Esophagus mucosa (tissue), 1 donor: ENCODE measurements at places on chromosomes 3 and 15. TPM values are rescaled to one million over a fixed set of nuclear protein-coding genes. Genes with fewer than 3 reads are reported as not detected.
A peak's percentile ranks its signal among the peaks of the same experiment; 100 is the strongest.

DNA sequence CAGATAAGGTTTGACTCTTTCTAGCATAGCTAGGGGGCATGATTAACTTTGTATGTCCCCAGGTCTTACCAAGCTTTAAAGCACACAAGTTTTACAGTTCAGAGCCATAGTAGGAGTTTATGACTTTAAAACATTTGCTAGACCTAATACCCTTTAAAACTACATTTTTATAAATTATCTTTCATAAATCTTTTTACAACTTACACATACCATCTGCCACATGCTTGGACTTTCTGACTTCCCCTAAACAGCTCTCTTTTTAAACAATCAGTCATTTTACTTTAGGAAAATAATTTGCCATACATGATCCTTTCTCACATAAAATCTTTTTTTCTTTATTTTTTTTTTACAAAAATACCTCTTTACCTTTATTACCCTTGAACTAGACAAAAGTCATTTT, 735.3 kb upstream of the CADM2 start:
- ATAC-seq = no peak

Gene ROBO1
- 52.4 TPM for total RNA-seq

DNA sequence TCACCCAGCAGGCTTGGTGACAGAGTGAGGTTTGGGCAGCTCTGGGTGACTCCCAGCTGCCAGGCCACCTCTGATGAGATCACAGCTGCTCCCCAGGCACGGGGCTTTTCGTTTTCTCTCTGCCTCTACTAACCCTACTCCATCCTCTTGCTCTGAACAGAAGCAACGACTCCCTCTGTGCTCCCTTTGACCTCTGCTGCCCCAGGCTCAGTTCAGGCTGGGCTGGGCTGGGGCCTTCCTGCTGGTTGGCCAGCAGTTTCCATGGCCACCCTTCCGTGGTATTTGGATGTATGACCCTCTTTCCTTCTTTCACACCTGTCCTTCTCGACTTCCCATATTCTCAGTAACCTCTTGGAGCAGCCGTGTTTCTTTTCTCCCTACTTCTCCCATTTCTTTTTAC, 8.6 kb downstream of the RGMA start:
- ATAC-seq = peak; percentile 57

Gene CAMK2N2
- 0.24 TPM for total RNA-seq

- ATAC-seq = no peak
Observed at GRCh38 chr15:48413304-48413703, 82.1 kb downstream of the DUT start.

- ATAC-seq = no peak
Observed at GRCh38 chr15:57330619-57331340, 45.5 kb upstream of the CGNL1 start.

GRCh38 chr3:143794793-143795462, 53.3 kb downstream of the SLC9A9 start:
- ATAC-seq = no peak

DNA sequence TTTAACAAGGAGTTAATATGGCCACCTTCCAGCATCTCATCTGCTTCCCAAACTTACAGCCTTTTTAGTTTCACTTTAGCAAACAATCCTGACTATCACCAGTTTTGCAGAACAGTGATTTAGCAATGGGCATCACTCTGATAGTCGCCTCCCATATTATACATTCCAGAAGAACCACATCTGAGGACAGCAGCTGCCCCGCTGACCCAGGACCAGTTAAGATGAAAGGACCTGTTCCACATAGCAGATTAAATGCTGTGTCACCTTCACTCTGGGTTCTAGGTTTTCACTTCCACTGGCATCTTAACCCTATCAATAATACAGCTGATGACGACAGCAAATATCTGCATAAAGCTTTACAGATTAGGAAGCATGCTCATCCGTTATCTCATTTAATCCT, 99.8 kb downstream of the TRIM69 start:
- no peak for ATAC-seq

Gene ATG7
- 30.0 TPM for total RNA-seq

GRCh38 chr3:71949442-71949841, 164.5 kb upstream of the PROK2 start:
- no peak for ATAC-seq

Gene TLNRD1
- total RNA-seq = 17.7 TPM

GRCh38 chr3:37301980-37302708, 127.8 kb upstream of the LRRFIP2 start:
- no peak for ATAC-seq

GRCh38 chr15:75008221-75008625, 12.9 kb downstream of the SCAMP5 start:
- ATAC-seq = no peak

DNA sequence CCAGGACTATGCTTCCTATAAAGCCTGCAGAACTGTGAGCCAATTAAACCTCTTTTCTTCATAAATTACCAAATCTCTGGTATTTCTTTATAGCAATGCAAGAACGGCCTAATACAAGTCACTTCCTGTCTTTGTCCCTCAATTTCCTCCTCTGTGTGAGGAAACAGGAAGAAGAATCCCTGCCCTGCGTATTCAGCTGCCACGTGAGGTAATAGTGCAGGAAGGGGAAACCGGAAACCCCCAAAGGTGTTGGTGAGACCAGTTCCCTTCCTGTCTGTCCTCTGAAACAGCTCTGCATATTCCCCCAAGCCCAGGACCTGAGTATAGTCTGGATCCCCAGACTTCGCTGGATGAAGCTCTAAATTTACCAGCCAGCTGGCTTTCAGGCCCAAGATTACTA, 18.1 kb upstream of the PTPN23 start:
- ATAC-seq = peak; percentile 49

GRCh38 chr3:156750191-156750873, 75.8 kb upstream of the LEKR1 start:
- ATAC-seq = peak; percentile 12

- peak; percentile 93 for ATAC-seq
Observed at GRCh38 chr3:126654571-126655383, at the start of gene TXNRD3. TXNRD3 (minus strand) TSS chr3:126655124.

Gene CYP11A1
- 3.2 TPM for total RNA-seq

DNA sequence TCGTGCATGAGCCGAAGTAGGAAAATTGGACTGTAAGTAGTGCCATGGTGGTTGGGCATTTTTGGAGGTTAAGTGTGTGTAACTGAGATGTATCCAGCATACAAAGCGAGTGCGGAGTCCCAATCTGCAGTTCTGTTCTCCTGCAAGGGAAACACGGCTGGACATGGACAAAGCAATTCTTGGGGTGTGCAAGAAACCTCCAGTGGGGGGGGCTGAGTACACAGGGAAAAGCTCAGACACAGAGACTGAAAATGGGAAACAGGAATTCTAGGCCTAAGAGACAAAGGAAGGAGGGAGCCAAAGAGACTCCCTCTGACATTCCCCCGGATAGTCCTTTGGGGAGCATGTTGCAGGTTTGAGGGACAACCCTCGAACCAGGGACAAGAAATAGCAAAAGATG, 83.2 kb upstream of the PLSCR4 start:
- ATAC-seq = no peak

DNA sequence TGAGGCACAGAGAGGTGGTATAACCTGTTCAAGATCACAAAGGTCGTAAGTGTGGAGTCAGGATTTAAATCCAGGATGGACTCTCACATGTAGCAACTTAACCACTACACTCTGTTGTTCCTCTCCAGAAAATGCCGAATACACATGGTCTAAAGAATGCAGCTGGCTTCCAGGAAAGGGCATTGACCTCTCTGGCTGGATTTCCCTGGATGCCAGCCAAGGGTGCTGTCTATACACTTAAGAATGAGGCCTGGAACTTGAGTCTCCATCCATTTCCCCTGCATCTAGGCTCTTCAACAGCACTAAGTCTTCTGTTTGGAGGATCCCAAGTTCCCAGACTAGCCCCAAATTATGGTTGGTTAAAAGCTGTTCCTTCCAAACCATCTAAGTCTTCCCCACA, 60.5 kb downstream of the CERS3 start:
- no peak for ATAC-seq

DNA sequence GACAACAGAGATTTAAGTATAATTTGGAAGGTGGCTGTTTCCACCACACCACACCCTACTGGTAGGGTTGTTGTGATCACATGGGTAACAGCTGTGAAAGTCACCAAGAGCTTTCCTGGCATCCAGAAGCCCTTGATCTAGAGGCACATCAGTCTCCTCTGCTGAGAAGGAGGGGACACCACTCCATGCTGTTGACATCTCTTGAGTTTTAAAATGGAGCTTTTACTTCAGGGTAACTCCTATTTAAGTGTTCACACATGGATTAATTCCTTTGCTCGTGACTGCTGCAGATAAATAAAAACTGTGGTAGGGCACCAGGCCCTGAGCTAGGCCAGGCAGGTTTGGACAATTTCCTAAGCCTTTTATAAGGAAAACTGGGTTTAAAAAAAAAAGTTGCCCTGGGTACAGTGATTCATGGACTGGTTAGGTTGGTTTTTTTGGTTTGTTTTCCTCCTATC, 7.5 kb downstream of the EXOSC7 start:
- peak; percentile 85 for ATAC-seq

DNA sequence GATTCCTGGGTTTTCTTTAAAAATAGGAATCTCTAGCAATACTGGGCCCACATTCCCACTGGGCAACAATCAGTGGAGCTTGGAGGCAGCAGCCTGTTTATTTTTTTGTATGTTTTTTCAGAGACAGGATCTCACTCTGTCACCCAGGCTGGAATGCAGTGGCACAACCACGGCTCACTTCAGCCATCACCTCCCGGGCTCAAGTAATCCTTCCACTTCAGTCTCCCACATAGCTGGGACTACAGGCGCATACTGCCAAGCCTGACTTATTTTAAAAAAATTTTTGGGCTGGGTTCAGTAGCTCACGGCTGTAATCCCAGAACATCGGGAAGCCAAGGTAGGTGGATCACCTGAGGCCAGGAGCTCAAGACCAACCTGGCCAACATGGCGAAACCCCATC, 29.1 kb upstream of the GNB5 start:
- ATAC-seq = no peak

DNA sequence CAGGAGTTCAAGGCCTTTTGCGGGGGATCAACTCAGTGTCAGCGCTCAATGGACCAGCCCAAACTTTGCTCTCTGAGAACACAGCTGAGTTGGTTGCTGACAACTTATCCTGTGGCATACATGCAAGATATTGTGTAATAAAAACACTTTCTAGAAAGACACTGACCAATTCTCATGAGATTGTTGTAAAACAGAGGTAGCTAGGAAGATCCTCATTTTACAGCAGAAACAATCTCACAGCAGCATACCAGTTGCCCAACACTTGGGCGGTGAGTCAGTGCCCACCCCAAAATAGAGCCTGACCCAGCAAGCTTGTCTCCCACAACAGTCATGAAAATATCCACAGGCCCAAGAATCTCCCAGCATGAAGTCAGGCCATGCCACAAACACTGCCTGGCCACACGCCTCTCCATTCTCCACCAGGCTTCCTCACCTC, 18.2 kb downstream of the KLHL6 start:
- ATAC-seq = no peak

Gene COLQ
- total RNA-seq = 0.40 TPM

Gene CFAP92
- 0.80 TPM for total RNA-seq

Gene STRC
- not detected for total RNA-seq

GRCh38 chr3:30551266-30551665, 55.1 kb upstream of the TGFBR2 start:
- ATAC-seq = no peak

DNA sequence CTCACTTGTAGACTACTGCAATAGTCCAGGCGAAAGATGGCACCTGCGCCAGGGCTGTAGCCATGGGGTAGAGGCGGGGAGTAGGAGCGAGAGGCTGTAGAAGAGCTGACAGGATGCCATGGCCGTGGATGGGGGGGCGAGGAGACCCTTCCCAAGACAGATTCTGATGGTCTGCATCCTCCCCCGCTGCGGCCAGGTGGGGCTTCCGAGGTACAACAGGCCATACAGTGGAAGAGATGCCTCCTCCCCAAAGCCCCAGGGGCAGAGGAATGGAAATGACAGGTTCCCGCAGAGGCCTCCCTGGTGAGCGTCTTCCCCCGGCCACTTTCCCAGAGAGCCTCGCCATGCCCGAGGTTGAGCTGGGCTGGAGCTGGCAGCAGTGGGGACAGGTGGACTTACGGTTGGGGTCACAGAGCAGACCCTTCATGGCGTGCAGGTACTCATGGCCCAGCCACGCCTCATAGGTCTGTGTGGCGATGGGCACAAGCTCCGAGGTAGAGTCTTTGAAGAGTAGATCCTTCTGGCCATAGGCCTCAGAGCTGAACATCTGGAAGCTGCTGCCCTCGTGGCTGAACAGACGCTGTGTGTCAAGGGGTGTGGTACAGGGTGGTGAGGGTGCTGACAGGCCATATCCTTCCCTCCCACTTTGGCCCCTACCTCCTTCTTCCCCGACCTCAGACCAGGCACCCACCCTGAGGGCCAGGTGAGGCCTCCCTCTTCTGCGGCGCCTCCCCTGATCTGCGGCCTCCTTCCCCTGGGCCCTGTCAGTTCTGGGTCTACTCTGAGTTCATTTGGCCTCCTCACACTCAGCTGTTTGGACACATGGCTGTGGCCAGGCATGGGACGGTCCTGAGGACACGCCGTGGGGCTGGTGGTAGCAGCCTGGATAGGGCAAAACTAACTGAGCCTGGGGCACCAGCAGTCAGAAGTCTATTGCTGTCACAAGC, 13.6 kb downstream of the MELTF start:
- peak; percentile 22 for ATAC-seq

DNA sequence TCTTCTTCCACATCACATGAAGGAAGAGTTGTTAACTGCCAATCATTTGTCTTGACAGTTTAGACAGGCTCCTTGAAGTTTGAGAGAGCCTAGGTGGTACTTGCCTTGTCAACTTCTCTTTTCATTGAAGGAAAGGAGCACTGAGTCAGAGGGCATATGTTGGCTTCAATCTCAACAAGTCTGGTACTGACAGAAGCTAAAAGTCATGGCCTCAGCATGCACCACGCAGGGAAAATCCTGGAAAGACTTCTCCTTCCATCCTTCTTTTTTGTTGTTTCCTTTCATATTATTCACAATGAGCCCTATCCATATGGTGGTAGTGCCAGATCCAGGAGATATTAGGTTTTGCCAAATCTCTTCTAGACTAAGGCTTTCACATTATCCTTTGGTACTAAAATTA, 1272.5 kb downstream of the ROBO1 start:
- ATAC-seq = no peak
